ENCODE measurements at places on chromosomes 1 and 21.
A peak's percentile ranks its signal among the peaks of the same experiment; 100 is the strongest.

GRCh38 chr1:31127266-31127665 lies 61.7 kb upstream of the PUM1 start:
- no peak for DNase-seq

DNA sequence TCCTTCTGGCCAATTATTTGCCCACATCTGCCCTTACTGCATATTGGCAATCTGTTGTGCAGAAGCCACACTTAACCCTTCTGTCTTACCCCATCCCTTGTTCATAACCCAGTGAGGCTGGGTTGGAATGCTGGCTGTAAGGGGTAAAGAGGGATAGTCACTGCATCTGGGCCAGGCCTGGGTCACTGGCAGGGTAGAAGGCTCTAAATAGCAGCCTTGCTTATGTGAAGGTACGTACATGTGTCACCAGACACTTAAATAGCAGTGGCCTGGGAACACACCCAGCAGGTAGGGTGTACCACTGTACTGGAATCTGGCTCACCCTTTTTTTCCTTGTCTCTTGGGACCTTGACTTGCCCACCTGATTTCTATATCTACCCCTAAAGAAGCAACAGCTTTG lies 9.9 kb upstream of the TARS2 start:
- peak; percentile 31 for DNase-seq

- DNase-seq: no peak
Measured at GRCh38 chr1:201021630-201022492, 1.7 kb downstream of the KIF21B start.

GRCh38 chr1:240099748-240100147 lies 8.1 kb downstream of the FMN2 start:
- no peak for DNase-seq

- DNase-seq: no peak
Measured at GRCh38 chr1:160963521-160963920, 8.9 kb upstream of the ITLN2 start.

Measured in left ventricle myocardium inferior (tissue), 1 donor.